Heart left ventricle (tissue), 16 donors: ENCODE measurements at places on chromosomes 12 and 14. TPM values are rescaled to one million over a fixed set of nuclear protein-coding genes. Genes with fewer than 3 reads are reported as not detected.

The B4GALNT3 gene
- 38.7 TPM for polyA plus RNA-seq

The LMO3 gene
- 0.14 TPM for polyA plus RNA-seq

The KRT83 gene
- not detected for polyA plus RNA-seq

GRCh38 chr12:117760990-117761389 lies 207.8 kb downstream of the KSR2 start:
- H3K27ac ChIP-seq = no peak overlapping the region
- no peaks in the 10 kb centered on the region for H3K36me3 ChIP-seq
- no peak for DNase-seq
- H3K4me1 ChIP-seq = no peaks in the 10 kb centered on the region
- no peaks in the 10 kb centered on the region for H3K27me3 ChIP-seq

DNA sequence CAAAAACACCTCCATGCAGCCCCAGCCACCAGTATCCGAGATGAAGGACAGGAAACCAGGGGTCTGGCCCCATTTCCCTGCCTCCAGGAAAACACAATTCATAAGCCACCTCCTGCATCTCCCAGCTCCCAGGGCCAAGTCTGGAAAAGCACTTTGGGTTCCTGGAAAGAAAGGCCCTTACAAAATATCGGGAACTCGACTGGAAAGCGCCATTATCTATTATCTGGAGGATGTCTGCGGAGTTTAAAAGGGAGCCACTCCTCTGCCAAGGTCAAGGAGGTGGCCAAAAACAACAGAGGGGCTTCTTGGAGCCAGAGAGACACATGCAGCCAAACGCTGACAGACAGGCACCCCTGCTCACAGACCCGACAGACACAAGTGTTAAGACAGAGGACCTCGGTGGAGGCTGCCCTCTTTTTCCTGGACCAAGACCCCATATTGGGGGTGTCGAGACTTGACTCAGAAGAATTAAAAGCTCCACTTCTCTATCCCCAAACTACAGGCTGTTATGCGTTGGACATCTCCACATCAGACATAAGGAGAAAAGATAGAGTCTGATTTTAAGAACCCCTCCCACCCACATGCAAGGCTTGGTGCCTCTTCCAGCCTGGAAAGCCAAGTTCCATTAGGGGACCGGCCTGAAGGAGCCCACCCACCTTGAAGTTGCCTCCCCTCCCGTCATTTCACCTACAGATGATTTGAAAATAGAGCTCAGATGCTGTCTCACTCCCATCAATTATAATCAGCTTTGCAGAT lies 9.6 kb downstream of the ACTN1 start:
- DNase-seq = no peak
- H3K4me1 ChIP-seq = peaks cover 96% of the 10 kb centered on the region
- H3K27ac ChIP-seq = peak overlapping the region; percentile 98
- peaks cover 22% of the 10 kb centered on the region for H3K36me3 ChIP-seq

DNA sequence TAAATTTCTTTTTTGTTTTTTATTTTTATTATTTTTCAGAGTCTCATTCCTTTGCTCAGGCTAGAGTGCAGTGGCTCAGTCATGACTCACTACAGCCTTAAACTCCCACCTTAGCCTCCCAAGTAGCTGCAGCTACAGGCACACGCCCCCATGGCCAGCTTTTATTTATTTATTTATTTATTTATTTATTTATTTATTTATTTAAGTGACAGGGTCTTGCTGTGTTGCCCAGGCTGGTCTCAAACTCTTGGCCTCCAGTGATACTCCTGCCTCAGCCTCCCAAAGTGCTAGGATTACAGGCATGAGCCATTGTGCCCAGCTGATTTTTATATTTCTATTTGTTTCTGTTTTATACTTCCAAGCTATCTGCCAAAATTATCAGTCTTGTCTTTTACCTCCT lies 89.2 kb upstream of the EVL start:
- no peak overlapping the region for H3K4me3 ChIP-seq
- H3K27me3 ChIP-seq = no peaks in the 10 kb centered on the region
- H3K36me3 ChIP-seq = no peaks in the 10 kb centered on the region
- no peaks in the 10 kb centered on the region for H3K4me1 ChIP-seq
- no peak overlapping the region for H3K27ac ChIP-seq

DNA sequence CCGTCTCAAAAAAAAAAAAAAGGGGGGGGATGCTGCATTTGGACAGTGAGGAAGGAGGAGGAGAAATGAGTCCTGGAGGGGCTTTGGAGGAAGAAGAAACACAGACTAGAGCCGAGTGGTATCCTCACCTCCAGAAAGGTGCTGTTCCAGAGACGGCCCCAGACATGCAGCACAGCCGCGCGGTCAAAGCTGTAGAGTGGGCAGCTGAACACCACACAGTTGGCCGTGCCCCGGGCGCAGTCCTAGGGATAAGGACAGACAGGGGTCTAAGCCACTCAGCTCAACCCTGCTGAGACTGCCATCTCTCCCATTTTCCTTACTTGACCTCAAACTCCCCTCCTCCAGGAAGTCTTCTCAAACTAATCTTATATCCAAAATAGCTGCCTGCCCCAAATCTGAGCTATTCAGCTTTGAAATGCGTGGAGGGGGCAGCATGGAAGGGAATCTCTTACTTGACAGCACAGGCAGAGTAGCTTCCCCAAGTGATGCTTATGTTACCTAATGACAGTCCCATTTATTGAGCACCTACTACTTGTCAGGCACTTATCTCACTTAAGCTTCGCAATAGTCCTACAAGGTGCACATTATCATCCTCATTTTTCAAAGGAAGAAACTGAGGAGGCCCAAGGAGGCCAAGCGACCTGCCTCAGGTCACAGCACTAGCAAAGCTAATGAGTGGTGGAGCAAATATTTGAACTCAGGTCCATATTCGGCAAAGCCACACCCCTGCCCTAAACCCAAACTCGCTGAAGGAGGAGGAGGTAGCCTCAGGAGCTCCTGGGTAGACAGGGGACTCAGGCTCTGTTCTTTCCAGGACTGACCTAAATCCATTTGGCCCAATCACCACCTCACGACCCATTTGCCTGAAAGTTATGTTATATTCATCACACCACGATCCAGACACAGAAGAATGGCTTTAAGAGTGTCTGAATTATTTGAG lies 18.7 kb downstream of the ITGA7 start:
- H3K27me3 ChIP-seq = no peaks in the 10 kb centered on the region
- H3K27ac ChIP-seq = no peak overlapping the region
- DNase-seq = no peak
- no peaks in the 10 kb centered on the region for H3K4me1 ChIP-seq
- no peaks in the 10 kb centered on the region for H3K36me3 ChIP-seq
